ENCODE measurements at places on chromosomes 12 and 14. TPM values are rescaled to one million over a fixed set of nuclear protein-coding genes. Genes with fewer than 3 reads are reported as not detected.

PTPRR gene
- not detected for total RNA-seq

PTPN21 gene
- not detected for total RNA-seq

CMKLR1 gene
- not detected for total RNA-seq

BICDL1 gene
- 42.4 TPM for total RNA-seq

OASL gene
- total RNA-seq = 10.6 TPM

TCL1B gene
- total RNA-seq = not detected

KRT82 gene
- total RNA-seq = not detected

CLBA1 gene
- total RNA-seq = 1.3 TPM

JPH4 gene
- total RNA-seq = not detected

TEX52 gene
- 0.16 TPM for total RNA-seq

PHETA1 gene
- 1.9 TPM for total RNA-seq

SPX gene
- 0.52 TPM for total RNA-seq

NFATC4 gene
- total RNA-seq = not detected

OR6C74 gene
- not detected for total RNA-seq

CDH24 gene
- total RNA-seq = 2.6 TPM

C12orf57 gene
- 135 TPM for total RNA-seq

FOXG1 gene
- total RNA-seq = not detected

KCNA5 gene
- not detected for total RNA-seq

ARHGDIB gene
- 1,655 TPM for total RNA-seq

LRTM2 gene
- not detected for total RNA-seq

DCTN2 gene
- 88.4 TPM for total RNA-seq

RASAL1 gene
- total RNA-seq = 0.09 TPM

HOXC6 gene
- total RNA-seq = not detected

SIX6 gene
- total RNA-seq = not detected

GPRC5D gene
- total RNA-seq = not detected

MIP gene
- total RNA-seq = not detected

FBXO33 gene
- 16.4 TPM for total RNA-seq

ALG10 gene
- total RNA-seq = 19.4 TPM

KRT79 gene
- not detected for total RNA-seq

TAS2R42 gene
- total RNA-seq = not detected

GAS2L3 gene
- 5.0 TPM for total RNA-seq

DAO gene
- total RNA-seq = not detected

LBHD2 gene
- total RNA-seq = not detected

APOLD1 gene
- total RNA-seq = 7.9 TPM

IFI27L1 gene
- 41.2 TPM for total RNA-seq

BEGAIN gene
- total RNA-seq = 2.2 TPM

CLEC1A gene
- not detected for total RNA-seq

ETNK1 gene
- 87.1 TPM for total RNA-seq

SLC38A4 gene
- not detected for total RNA-seq

TRIM9 gene
- total RNA-seq = 0.18 TPM

PTPN11 gene
- 100 TPM for total RNA-seq

RFLNA gene
- total RNA-seq = not detected

INSM2 gene
- not detected for total RNA-seq

ENDOU gene
- not detected for total RNA-seq

KRT75 gene
- not detected for total RNA-seq

MDM2 gene
- total RNA-seq = 213 TPM

DICER1 gene
- total RNA-seq = 57.0 TPM

SLCO1C1 gene
- not detected for total RNA-seq

ESRRB gene
- 0.05 TPM for total RNA-seq

TMEM132D gene
- total RNA-seq = not detected

MEG3 gene
- total RNA-seq = not detected

P2RX7 gene
- total RNA-seq = 15.8 TPM

FGF6 gene
- total RNA-seq = not detected

NFKBIA gene
- total RNA-seq = 113 TPM

RAD52 gene
- total RNA-seq = 17.1 TPM

All from T-helper 2 cell treated with Interferon-gamma antibody and Interleukin-4, amounts not matched to agents 100 ng/mL and 5 ng/mL, for 36 hours (primary cell).